ENCODE measurements at places on chromosomes 2 and 18.

DNA sequence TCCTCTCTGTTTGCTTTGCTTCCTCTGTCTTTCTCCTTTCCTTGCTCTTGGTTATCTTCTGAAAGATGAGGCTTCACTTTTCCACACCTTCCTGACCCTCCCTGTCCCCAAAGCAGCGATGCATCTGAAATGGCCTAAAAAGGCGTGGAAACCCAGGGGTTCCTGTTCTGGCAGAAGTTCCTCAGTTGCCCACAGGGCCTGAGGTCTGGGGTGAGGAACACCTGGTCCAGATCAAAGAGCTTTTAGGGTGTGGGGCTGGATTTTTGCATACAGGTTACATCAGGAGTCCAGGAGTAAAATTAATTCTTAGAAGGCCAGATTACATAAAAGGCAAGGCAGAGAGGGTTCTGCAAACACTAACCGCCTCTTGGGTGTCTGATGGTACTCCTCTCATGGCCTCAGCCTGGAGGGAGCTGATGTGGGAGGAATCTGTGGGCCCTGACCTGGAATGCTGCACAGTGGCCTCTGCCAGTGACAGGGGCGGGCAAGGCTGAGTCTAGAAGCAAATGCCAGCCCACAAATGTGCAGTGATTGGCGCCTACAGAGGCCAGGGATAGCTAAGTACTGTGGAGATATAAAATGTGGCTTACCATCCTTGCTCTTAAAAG is 41.8 kb downstream of the INPP4A start:
- no peak for DNase-seq

- DNase-seq = no peak
Observed at GRCh38 chr2:28357055-28357454, 35.6 kb upstream of the FOSL2 start.

DNA sequence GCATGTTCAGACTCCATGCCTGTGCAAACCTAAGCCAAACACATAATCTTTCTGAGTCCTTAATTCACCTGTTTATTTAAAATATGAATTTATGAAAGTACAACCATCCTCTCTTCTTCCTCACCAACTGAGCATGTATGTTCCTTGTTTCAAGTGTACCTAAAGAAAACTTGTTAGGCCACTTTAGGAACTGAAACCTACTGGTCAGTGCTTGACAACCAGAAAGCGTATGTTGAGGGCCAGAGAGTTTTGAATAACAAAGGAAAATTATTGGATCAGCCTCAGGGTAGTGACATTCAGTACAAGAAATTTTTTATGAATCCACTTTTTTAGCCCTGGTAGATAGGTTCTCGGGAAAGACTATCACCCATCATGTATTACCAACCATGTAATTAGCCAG is 847.6 kb upstream of the CELF4 start:
- no peak for DNase-seq

- DNase-seq = no peak
Observed at GRCh38 chr18:30440351-30440750, 602.2 kb downstream of the DSC3 start.

DNA sequence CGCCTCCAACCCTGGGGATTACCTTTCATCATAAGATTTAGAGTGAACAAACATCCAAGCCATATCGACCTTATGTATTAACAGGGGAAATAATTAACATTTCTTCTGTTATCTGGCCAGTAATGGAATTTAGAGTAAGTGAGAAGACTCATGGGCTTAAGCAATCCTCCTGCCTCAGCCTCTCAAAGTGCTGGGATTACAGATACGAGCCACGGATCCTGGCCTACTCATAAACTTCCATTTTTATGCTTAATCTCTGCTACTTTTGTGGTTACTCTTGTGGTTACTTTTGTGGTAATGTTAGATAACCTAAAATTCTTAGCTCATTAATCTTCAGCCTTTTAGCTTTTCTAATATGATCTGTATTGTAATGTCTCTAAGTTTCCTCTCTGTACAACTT is 159.3 kb upstream of the SLC8A1 start:
- no peak for DNase-seq

DNA sequence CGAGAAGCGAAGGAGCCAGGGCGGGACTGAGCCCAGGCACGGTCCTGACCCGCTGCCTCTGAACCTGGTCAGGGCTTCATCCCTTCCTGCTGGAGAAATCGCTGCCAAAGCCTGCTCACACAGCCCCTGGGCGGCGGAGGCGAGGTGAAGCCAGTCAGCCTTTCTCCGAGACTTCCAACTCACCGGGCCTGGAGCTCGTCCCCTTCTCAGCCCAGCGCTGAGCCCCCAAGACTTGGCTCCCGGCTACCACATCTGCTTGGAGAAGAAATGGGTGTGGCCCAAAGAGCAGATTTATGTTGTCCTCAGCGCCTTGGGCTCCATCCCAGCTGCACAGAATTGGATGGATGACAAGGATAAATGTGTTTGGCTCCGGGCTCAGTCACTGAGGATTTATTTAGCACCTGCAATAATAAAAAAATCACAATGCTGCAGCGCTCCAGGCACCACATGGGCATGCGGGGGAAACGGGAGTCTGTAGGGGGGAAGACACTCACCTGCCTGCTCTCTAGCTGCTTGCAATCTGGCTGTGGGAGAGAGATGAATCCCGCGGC is 64.9 kb downstream of the ACTR2 start:
- no peak for DNase-seq

GRCh38 chr2:12504443-12504842 is 212.3 kb upstream of the TRIB2 start:
- no peak for DNase-seq

GRCh38 chr2:181174611-181175580 is 194.5 kb downstream of the UBE2E3 start:
- DNase-seq = no peak

DNA sequence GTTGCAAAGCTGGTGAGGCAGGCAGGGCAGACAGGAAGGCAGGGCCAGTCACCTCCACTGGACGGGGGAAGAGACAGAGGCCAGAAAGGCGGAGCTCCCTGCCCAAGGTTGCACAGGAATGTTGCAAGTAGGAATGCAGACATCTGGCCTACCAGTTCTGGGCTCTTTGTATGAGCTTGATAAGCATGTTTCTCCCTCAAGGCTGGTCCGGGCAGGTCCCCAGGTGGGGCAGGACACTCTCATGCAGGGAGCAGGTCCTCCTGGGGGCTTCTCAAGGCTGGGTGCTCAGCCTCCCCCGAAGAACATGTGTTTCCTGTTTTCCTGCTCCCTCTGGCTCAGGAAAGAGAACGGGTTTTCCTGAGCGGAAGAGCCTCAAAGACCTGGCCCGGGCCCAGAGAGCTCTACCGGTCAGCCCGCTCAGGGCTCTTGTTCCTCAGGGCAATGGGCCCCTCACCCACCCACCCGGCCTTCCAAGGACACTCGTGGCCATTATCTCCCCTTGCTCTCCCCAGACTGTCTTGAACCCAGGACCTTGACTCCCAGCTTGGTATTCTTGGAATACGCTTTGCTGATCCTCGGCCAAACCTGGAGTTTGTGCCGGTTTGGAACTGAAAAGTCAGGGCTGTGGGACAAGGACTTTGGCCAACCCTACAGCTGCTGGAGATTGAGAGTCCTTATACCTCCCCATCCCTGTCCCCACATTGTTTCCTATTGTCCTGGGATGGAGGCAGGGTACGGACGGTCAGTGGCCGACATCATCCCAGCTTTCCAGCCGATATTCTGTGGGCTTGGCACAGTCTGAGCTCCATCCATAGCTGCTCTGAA is 87.7 kb upstream of the HAAO start:
- DNase-seq = no peak

DNA sequence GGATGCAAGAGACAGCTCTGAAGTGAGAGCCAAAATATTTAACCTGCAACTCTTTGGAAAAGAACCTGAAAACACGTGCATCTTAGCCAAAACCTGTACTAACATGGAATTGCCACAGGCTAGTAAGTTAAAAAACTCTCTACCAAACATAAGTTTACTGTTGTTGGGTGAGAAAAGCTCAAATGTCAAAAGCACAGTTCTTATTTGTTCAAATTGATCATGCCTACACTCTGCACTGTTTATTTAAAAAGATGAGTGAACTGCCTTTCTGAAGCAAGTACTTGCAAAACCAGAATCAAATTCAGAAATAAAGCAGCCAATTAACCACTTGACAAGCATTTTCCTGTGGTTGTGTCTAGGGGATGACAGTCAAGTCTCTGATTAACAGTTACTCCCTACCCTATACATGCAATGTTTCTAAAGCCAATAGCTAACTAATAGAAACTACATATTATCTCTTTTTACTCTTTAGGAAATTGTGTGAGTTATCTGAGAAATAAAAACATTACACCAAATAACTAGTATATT is 5.6 kb downstream of the IKZF2 start:
- no peak for DNase-seq

GRCh38 chr2:14632133-14632936 is at the start of gene LRATD1:
TSS of gene LRATD1 (plus strand) at chr2:14632717. CDS start at chr2:14633980, 1,263 bp downstream.
- no peak for DNase-seq

- DNase-seq = no peak
Observed at GRCh38 chr2:31328026-31328425, 86.5 kb downstream of the XDH start.

DNA sequence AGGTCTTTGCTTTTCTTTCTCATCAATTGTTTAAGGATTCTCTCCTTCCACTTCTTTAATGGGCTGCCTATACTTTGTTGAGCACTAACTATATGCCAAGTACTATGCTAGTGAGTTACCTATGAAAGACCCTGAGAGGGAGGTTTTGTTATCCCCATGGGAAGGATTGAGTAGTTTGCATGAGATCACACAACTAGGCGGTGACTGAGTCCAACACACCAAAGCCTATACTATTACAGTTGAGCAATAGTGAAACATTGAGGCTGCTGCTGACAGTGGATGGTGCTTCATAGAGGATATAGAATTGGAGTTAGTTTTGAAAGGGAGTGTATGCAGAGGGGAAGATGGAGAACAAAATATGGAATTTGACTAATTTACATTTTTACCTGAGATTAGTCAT is 15.8 kb downstream of the NABP1 start:
- DNase-seq = no peak

DNA sequence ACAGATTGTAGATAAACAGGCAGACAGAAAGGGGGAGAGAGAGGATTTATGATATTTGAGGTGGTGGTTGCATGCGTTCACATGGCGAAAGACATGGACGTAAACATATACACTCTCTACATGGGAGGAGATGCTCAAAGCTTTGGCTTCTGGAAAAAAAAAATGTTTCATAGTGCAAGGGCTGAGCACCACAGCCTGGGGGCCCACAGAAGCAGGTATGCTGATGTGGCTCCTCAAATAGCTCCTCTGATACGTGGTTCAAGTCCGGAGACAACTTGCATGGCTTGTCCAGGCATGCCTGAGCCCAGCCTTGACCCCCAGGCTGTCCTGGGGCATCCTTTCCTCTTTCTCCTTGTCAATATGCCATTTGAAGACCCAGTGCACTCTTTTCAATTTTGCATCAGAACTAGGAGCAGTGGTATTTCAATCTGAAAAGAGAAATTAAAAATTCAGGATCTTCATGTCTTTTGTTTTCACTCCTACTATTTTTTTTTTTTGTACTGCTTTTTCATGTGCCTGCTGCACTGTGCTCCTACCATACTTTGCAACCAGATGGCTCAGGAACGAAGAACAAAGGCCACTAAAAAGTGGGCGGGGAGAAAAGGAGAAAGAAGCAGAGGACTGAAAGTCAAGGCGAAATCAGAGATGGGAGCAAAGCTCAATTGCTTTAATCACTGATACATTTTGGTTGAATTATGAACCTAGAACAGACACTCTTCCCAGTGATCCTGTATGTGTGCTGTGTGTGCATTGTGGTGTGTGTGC is 495.7 kb upstream of the TCF4 start:
- DNase-seq = no peak

Measured in esophagus muscularis mucosa (tissue), 4 donors.